ENCODE measurements at places on chromosomes 7 and 10.

- no peak for DNase-seq
Measured at GRCh38 chr7:5214236-5214635, 24.2 kb downstream of the WIPI2 start.

- DNase-seq: no peak
Measured at GRCh38 chr7:12222889-12223579, 11.9 kb downstream of the TMEM106B start.

DNA sequence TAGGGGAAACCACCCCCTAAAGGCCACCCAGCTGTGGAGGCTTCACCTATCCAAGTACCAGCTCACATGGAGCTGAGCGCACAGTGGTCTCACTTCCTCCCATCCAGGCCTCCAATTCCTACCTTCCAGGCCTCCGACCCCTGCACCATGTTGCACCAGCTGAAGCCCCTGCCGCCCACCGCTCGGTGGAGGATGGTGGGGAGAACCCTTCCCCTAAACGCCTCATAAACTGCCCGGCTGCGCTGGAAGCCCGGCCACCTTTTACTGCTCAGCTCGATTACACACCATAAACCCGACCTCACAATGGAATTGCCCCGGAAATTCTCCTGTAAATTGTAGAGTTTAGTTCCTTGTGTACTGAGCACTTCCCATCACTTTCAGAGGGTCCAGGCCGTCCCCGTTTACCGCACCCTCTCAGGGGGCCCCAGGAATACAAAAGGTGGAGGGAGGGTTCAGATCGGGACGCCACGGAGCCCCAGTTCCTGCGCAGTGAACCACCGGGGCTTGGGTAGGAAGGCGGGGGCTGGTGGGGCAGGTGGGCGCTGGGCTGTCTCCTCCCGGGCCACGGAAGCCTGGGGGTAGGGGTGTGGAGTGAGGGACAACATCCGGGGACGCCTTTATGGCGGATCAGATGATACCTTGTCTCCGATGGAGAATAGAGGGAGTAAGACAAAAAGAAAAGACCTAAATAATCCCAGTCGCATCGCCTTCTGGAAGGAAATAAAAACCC, 1.4 kb upstream of the HOXA7 start:
- DNase-seq: no peak

DNA sequence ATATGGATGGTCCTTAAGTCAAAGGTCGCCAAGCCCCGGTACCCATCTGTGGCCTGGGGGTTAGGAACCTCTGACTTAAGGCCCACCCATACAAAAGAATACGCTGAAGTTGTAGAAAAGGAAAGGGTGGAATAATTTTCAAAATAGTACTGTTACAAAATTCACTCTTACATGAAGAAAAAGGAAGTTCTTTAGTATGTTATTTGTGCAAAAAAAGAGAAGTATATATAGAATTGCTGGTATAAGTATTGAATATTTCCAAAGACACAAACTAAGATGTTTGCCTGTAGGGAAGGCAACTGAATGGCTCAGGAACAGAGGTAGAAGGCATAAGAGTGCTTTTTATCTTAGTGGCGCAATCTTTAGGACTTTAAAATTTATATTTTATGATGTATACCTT, 78.7 kb downstream of the PRLHR start:
- no peak for DNase-seq

DNA sequence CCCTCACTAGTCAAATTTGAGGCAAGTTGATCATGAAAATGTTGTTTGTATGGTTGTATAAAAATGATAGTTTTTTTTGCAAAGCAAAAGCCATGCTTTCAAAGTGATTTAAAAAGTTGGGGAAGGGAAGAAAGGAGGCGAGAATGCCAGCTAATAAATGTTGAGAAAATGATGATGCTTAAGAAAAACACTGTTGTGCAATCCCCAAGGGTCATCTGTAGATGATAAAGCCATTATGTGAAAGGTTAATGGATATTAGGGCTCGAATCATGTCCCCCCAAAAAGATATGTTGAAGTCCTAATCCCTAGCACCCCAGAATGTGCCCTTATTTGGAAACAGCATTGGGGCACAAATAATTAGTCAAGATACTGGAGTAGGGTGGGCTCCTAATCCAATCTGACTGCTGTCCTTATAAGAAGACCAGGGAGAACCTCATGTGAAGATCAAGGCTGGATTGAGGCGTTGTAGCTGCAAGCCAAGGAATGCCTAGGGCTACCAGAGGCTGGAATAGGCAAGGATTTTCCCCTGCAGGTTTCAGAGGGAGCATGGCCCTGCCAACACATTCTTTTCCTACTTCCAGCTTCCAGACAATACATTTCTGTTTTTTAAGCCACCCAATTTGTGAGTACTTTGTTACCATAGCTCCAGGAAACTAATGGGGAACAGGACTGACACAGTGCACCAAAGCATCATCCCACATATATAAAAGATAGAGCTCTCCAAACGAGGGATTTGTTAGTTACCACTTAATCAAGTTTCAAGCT, 35.4 kb upstream of the MKLN1 start:
- DNase-seq: no peak

DNA sequence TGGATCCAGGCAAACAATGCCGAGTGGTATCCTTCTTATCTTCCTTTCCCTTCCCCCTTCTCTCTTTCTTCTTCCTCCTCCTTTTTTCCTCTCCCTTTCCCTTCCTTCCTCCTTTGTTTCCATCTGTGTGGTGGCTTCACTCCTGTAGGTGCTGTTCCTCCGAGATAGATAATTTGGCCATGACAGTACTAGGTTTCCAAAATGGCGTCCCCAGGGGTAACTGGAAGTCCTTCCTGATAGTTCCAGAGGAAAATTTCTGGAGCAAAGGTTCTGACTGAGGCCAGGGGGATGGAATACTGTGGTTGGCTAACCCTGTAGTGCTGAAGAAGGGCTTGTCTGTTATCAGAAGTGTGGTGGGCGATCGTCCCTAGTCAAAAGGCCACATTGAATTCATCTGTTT, 52.5 kb upstream of the CCDC6 start:
- no peak for DNase-seq

GRCh38 chr7:135170274-135170997, at the start of gene CYREN:
Gene CYREN, minus strand, starts transcription at chr7:135170707. Its CDS starts 1,785 bp downstream, at chr7:135168922.
- peak; percentile 52 for DNase-seq

DNA sequence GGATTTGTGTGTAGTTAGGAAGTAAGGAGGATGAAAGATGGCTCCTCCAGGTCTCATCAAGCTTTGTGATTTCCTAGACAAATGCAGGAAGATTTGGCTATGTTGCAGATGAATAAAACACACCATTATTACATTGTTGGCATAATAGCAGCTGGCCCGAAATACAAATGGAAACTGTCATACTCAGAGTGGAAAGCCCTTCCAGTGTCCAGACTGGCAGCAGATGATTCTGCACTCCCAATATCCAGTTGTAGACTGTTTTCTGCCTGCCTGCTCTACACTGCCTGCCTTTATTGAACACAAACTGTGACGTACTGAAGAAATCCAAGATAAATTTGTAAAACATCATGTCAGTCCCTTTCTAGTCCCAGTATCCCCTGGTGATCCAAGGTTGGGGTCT, 99.7 kb upstream of the FZD1 start:
- no peak for DNase-seq

DNA sequence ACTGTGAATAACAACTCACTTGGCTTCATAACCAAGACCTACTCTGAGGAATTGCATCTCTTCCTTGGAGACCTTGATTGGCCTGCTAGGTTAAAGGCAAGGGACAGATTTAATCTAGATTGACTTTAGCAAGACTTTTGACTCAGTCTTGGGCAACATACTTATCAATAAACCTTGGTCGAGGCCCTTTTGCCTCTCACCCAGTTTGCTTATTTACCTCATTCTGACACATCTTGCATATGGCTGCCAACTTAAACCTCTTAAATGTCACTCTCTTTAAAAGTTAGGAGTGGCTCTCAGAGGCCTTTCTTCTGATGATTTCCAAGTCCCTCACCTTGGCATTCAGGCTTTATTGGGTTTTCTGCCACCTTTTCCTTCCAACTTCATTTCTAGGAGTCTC, 124.5 kb downstream of the BAMBI start:
- no peak for DNase-seq

DNA sequence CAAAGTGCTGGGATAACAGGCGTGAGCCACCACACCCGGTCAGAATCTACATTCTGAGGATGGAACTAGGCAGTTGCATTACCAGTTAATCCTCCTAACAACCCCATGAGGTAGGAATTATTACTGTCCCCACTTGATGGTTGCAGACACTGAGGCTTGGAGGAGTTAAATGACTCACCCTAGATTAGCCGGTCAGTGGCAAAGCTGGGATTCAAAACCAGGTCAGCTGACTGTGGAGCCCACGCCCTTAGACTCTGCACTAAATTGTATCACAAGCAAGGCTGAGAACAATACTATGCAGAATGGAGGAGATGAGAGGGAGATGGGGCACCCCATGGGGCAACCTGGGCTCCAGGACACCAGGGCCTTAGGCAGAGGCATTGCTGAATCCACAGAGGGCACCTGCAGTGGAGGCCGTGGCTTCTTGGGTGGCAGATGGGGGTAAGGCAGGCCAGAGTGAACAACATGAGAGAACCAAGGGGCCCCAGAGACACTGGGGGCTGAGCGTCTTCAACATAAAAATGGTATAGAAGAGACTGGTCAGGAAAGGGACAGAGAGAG, 723.4 kb downstream of the PARD3 start:
- DNase-seq: no peak

DNA sequence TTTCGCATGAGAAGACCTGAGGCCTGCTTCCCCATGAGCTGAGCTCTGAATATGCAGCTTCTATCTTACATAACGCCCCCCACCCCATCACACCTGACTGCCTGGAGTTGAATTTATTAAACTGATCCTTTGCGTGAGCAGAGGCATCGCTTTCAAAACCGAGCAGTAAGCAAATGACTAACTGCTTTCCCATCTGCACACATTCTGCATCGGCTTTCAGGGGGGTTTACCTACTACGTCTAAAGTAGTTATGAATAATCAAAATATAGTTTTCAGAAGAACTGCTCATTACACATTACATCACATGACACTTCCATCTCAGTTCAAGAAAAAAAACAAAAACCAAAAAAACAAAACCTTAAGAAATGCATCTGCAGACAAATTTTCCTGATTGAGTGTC, 54.7 kb upstream of the EGR2 start:
- DNase-seq: no peak
